Esophagus muscularis mucosa (tissue), 4 donors: ENCODE measurements at places on chromosomes 5 and 9.

DNA sequence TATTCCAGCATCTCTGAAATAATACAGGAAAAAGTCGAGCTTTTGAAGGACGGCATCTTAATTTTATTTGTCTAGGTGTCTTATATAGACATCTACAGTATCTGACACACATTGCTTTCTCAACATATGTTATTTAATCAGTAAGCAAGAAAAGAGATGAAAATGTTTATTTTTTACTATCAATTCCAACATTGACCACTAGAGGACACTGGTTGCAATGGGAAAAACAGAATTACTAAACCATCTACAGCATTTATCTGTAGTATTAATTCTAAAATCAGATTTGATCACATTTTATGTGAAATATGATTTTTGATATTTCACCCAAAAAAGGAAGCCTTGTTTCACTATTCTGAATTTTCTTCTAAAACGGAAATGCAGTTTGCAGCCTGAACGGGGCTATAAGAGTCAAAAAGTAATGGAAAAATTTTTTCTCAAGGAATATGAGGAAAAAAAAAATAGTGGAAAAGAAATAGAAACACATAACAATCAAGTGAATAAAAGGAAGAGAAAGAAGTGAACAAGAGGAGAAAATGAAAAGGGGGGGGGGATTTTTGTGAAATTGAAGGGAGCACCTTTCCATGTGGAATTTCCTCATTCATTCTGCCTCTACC is 98.6 kb downstream of the OSTF1 start:
- DNase-seq: no peak

- no peak for DNase-seq
Measured at GRCh38 chr9:21991072-21991959, 2.9 kb downstream of the CDKN2A start.

DNA sequence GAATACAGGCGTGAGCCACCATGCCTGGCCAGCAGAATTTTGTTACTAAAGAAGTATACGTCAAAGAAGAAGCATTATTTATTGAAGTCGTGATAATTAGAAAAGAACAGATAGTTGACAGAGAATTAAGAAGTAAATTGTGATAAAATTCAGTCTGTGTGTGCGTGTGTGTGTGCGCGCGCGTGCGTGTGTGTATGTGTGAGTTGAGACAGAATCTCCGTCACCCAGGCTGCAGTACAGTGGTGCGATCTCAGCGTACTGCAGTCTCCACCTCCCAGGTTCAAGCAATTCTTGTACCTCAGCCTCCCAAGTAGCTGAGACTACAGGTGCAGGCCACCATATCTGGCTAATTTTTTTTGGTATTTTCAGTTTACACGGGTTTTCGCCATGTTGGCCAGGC is 77.8 kb downstream of the ERBIN start:
- DNase-seq: no peak

DNA sequence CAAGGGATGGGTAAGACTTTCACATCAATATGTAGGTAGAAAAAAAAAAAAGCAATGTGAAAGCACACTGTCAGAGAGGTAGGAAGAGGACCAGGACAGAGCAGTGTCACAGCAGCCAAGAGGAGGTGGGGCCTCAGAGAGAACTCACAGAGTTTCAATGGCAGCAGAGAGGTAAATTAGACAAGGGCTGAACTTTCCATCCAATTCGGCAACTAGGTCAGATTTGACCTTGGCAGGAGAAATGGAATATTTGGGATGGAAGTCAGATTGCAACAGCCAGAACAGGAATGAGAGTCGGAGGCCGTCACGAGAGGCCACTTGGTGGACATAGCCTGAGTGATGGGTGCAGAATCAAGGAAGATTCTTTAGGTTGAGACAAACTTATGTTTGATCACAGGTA is 57.7 kb downstream of the ENC1 start:
- DNase-seq: no peak

DNA sequence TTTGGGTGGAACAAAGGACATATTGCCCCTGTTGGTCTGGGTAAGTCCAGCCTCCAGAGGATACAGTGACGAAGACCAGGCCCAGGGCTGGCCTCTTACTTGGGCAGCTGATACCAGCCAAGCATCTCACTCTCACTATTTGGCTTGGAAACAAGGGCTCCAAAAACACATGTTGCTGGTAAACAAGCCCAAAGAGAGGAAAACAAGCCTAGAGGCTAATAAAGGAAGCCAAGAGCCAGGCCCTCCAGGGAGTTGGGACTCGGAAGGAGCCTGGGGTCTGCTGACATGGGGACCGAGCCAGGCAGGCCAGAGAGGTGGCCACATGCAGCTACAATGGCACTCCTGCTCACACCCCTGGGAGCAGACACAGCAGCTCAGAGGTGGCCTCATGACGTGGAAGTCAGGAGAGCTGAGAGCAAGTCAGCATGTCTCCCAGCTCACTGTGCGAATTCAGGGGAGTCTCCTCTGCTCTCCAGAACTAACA is 5.7 kb downstream of the SPARC start:
- DNase-seq: no peak

- DNase-seq: no peak
Measured at GRCh38 chr9:20624201-20625002, 2.1 kb upstream of the MLLT3 start.

DNA sequence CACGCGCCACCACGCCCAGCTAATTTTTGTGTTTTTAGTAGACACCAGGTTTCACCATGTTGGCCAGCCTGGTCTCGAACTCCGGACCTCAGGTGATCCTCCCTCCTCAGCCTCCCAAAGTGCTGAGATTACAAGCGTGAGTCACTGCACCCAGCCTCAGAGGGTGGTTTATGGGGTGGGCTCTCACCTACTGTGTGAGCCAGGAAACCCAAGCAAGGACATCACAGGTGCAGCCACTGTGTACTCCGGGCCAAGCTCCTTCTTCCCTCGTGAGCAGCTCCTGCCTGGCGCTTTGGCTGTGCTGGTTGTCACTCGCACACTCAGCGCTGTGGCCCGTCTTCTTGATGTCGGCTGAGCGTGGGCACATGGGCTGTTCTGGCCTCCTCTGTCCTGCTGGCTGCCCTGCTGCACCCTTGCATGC is 70.1 kb downstream of the WNK2 start:
- DNase-seq: no peak

- DNase-seq: no peak
Measured at GRCh38 chr5:164336276-164336675, 830.9 kb downstream of the MAT2B start.

DNA sequence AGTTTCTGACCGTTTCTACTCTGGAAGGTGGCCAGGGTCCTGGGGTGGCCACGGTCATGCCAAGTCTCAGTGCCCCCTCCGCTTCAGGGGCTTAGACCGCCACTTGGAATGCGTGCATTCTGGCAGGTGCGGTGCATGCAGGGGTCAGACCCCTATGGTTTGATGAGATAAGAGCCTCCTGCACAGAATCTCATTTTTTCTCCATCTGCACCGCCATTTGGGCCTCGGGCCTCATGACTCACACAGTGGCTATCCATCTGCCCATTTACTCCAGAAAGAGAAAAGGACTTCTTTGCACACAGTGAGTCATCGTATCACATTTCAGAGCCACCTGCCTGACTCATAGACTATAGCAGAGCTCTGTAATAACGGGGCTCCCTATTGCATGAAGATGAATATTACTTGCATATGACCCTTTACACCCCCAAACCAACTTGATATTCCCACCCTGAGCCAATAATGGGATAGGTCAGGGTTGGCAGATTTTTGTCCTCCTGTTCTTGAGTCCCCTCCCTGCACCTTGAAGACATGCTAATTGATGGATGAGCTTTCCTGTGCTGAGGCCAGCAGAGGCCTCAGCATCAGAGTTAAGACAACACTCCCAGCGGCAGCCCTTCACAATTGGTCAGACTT is 157.4 kb downstream of the NR3C1 start:
- no peak for DNase-seq

GRCh38 chr5:168123631-168124528 is 167.6 kb upstream of the WWC1 start:
- no peak for DNase-seq

- no peak for DNase-seq
Measured at GRCh38 chr5:156981481-156981880, 18.5 kb upstream of the TIMD4 start.

- no peak for DNase-seq
Measured at GRCh38 chr9:127096208-127096607, 26.2 kb downstream of the ANGPTL2 start.

GRCh38 chr9:126499911-126500599 is 113.7 kb upstream of the LMX1B start:
- no peak for DNase-seq

DNA sequence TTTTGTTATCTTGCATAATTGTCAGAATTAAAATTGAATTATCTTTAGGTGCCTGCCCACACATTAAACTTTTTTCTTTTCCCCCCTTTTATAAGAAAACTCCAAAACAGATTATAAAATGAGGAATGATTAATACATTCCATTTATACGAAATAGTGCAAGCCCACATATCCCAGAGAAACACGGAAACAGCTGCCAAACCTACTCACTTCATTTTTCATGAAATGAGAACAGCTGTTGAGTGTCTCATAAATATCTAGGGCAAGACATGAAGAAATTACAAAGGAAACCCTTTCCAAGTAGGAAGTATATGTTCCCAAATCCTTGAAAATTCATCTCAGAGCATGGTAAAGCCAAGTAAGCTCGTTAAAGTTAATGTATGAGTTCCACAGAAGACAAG is 459.4 kb upstream of the NMUR2 start:
- DNase-seq: no peak

GRCh38 chr9:88258601-88259000 is 120.3 kb upstream of the SPATA31C2 start:
- no peak for DNase-seq

- no peak for DNase-seq
Measured at GRCh38 chr5:111070272-111071134, 1.0 kb upstream of the TSLP start.

DNA sequence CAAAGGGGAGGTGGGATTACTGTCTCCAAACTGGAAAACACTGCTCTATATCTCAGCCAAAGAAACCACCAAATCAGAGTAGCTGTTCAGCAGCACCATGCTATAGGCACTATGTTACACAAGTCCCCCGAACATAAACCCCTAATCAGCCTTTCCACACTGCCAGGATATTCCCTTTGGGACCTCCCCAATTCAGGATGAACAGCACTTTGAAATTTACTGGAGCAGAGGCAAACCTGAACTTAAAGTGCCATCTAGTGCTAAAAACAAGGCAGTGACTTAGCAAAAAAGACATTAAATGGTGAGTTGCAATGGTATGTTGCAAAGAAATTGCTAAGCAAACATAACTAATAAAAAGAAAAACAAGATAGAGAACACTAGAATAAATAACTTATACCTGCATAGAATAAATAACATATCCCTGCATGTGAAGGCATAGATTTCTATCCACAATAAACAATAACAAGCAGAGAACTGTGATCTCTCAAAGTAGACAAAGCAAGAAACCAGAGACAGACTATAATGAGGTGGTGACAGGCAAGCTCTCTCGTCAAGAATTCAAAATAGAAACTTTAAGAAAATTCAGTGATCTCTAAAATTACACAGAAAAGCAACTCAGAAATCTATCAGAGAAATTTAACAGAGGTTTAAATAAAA is 584.4 kb upstream of the ACO1 start:
- DNase-seq: no peak

DNA sequence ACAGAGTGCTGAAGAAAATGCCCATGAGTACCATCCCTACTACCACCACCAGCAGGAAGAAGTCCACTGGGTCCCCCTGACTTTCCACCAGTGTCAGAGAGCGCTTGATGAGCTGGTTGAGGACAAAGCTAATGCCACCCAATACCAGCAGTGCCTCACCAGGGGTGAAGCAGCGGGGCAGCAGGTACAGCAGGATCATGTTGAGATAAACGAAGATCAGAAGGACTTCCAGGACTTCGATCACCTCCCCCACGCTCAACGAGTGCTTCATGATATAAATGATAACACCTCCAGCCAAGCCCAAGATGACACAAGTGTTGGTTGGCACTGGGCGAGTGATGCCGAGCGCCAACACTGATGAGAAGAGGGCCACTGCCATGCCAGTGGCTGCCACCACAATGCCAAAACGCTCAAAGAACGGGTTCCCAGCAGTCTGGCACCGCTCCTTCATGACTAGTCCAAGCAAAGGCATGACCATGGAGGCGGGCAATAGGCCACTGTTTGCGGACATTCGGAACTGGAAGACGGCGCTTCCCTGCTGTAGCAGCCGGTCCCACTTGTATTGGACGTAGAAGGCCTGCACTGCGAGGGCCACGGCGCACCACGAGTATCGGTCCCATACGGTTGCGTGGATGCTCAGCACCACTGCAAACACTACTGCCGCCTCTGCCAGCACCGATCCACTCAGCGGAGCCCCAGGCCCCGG is 679 bp downstream of the DOLK start:
- no peak for DNase-seq

DNA sequence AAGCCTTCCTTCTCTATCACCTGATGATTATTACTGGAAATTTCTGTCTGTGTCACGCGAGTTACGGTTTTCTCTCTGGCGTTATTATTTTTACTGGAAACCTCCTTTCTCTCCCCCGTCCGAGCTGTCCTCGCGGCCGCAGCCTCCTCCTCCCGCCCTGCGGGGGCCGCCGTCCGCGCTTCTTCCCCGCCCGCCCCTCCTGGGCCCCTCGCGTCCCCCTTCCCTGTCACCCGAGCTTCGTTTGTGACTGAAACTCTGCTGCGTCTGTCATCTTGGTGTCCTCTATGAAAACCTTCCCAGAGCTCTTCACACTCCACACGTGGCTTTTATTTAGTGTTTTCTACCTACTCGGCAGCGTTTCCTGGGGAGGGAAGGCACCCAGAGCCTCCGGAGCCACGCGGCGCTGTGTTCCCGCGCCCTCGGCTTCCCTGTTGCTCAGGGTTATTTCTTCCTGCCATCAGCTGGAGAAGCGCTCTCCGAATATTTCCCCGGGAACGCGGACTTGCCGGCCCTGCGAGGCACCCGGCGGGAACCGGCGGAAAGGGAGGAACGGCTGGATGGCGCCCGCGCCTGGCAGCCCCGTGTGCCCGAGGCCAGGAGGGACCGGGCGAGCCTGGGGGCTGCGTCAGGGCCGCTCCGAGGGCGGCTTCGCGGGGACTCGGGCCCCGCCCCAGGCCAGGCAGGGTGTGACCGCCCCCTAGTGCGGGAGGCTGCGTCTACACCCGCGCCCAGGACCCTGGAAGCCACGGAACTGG is 33.9 kb downstream of the TRIP13 start:
- DNase-seq: no peak

GRCh38 chr9:89649039-89649691 is 44.4 kb downstream of the GADD45G start:
- DNase-seq: no peak

DNA sequence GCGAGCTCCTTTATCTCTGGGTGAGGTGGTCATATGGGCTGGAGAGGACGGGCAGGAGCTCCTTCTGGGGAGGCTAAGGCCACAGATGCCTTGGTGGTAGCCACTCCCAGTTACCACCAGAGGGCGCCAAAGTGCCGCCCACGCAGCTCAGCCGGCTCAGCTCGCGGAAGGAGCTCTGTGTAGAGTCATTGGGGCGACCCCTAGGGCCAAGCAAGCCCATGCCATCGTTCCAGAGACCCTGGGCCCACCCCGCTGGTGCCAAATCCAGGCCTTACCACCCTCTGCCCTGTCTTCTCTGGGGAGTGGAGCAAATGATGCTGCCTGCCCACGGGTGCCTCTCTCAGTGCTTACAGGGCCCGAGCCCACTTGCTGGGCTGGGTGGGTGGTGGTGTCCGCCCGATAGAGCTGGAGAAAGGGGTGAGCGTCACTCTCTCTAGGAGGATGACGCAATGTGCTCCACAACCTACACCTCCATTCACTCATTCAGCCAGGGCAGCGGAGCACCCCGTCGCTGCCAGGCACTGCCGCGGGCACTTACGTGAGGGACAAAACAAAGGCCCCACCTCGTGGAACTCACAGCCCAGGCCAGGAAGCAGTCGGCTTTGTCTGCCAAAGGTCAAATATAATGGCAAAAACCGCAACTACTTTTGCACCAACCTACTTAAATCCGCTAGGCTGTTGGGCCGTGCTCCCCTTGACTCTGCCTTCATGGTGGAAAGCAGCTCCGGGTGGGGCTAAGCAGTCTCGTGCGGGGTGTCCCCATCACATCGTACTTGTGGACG is 13.8 kb downstream of the TSPAN17 start:
- DNase-seq: no peak
